ENCODE measurements at places on chromosomes 5 and 9.

GRCh38 chr5:158127536-158127935 is 268.6 kb upstream of the CLINT1 start:
- no peak for DNase-seq

DNA sequence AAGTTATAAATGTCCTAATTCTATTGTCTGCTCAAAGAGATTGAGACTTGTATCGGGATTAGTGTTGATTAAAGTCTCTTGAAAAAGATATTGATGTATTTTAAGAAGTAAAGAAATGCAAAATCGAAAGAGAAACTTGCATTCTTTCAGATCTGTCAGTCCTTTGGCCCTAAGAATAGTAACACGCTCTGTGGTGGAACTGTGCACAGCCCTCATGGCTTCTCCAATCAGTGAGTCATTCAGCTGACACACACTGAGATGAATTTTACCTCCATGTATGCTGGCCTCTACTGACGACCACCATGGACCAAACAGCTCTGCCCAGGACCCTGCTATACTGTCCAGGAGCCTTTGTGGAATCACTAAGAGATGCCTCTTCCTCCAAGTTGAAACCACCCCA is 232.4 kb downstream of the ESM1 start:
- DNase-seq: no peak

DNA sequence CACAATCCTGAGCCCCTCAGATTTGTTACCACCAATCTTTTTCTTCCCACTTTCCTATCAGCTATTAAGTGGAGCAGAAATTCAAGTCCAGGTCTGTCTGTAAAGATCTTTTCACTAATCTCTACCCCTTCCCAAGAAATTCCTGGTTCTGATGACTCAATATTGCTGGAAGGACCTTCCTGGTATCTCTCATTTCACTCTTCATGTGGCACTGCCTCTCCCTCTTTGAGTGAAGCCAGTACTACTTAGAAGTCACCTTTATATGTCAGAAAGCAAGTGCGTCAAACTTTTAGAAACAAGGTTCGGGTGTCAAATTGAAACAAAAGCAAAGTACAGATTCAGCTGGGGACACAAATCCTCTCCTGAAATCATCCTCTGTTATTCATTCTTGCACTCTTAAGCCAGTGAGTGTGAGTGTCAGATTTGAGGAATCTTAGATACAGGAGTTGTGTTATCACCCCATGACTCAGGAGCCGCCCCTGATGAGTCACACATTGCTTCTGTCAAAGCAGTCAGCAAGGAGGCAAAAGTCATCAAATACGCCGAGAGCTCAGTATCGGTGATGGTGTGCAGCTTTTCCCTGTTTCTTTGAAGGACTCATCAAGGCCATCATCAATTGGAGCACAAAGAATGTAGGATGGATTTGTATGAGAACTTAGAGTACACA is 313.0 kb downstream of the CETN3 start:
- DNase-seq: peak; percentile 38

DNA sequence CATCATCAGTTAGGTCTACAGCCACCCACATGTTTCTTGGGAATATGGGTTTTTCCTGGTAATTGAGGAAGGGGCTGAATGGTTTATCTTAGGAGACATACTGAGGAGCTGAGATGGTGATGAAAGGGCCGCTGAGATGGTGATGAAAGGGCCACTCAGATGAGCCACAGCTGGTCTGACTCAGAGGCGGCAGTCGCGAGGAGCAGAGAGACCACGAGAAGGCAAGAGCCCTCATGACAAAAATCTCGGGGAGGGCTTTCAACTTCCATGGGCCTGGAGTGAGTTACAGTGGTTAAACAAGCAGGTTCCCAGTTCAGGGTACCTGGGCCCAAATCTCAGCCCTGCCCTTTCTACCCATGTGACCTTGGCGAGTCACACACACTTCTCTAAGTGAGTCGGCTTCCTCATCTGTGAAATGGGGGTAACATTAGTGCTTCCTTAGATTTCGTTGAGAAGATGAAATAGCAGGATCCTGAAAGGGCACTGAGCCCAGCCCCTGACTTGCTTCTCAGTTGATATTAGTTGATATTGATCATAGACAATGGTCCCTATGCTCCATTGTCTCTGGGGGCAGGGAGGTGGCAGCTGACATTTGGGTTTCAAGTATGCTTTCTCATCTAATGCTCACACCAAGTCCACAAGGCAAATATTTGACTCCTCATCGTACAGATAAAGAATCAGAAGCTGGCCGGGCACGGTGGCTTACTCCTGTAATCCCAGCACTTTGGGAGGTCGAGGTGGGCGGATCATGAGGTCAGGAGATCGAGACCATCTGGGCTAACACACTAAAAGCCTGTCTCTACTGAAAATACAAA is 169.5 kb downstream of the RGS3 start:
- DNase-seq: no peak

DNA sequence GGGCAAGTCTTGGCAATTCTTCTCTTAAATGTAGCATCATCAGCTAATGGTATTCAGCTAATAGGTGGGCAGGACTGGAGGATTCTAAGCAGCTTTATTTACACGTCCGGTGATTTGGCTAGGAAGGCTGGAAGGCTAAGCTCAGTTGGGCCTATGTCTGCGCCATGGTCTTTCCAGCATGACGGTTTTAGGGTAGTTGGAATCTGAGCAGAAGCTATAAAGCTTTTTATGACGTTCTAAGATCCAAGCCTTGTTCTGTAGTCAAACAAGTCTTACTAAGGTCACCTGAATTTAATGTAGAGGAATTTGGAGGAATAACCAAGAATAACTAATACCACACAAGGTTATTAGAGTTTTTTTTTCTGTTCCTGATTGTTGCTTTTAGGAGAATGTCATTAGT is 66.2 kb downstream of the CDC42SE2 start:
- DNase-seq: no peak

Measured in DMS53 (cell line).